ENCODE measurements at places on chromosomes 5 and 9.

DNA sequence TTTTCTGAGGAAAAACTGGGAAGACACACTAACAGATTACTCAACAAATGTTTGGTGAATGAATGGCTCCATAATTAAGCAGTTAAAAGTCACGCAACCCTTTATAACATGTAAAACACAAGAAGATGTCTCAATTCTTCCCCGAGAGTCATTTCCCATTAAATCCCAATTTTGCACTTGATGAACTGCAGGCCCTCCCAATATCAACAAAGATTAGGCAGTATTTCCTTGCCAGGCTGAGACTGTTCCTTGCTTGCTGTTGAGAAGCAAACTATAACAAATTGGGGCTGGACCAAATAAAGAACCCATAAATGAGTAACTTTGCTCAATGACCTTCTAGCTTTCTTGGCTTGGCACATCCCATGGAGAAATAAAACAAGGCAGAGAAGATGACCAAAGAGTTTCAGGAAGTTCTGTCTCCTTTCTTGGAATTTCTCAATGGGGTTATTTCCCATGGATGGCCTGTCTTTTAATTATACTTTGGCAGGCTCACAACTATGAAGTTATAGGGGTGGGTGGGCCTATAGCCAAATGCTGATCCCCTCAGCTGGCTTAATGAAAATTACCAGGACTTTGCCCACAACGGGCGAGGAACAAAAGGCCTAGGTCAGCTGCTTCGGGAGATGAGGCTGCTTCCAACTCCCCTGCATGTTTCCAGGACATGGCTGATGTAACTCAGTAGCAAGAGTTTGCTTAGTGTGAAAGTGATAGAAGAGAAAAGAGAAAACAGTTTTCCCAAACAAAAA is 243.1 kb upstream of the RFX3 start:
- no peak for DNase-seq

GRCh38 chr5:38347896-38348295 is 89.5 kb downstream of the EGFLAM start:
- no peak for DNase-seq

- DNase-seq = no peak
These were observed 90.5 kb downstream of the RASEF start for GRCh38 chr9:82972446-82972845.

GRCh38 chr5:57650360-57651069 is 167.9 kb upstream of the ACTBL2 start:
- DNase-seq = no peak

DNA sequence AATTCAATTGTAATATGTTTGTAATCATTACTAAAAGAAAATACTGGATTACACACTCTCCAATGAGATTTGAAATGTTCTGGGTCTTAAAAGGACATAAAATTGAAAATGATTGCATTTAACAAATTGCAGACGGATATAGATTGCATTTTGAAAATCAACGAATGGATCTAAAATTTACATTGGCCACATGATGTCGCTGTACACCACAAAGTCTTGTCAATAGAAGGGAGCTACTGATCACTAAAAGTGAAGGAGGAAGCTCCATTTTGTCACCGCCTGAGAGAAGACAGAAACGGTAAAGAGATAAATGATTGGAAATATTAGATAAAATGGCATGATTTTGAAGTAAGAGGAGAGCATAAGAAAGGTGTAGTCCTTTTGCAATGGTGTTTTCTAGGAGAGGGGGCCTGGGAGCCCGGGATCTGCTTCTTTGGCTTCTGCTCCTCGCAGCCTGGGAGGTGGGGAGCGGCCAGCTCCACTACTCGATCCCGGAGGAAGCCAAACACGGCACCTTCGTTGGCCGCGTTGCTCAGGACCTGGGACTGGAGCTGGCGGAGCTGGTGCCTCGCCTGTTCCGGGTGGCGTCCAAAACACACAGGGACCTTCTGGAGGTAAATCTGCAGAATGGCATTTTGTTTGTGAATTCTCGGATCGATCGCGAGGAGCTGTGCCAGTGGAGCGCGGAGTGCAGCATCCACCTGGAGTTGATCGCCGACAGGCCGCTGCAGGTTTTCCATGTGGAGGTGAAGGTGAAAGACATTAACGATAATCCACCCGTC is at the start of gene PCDHA1:
TSS of gene PCDHA1 (plus strand) at position 236 of the 782 bp plus-strand sequence.
- no peak for DNase-seq

- peak; percentile 11 for DNase-seq
These were observed 4.4 kb downstream of the CRB2 start for GRCh38 chr9:123360161-123361085.

- no peak for DNase-seq
These were observed 144.4 kb upstream of the EFNA5 start for GRCh38 chr5:107815109-107815508.

GRCh38 chr9:89154651-89155336 is 23.8 kb downstream of the SHC3 start:
- DNase-seq = no peak

DNA sequence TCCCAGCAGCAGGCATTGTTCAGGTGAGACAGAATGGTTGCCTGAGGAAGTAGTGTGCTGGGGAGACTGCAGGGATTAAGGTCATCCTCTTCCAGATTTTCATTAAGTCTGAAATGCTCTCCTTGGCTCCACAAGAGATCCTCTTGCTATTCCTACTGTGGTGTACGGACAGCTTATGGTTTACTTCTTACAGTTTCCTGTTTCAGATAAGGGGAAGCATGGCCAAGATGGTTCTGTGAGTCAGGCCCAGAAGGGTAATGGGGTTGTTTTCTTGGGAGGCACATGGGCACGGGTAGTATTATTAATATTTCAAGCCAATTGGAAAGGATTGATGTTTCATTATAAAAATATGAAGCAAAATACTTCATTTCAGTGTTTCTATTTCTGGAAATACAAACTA is 42.9 kb downstream of the GLRX start:
- DNase-seq = no peak

DNA sequence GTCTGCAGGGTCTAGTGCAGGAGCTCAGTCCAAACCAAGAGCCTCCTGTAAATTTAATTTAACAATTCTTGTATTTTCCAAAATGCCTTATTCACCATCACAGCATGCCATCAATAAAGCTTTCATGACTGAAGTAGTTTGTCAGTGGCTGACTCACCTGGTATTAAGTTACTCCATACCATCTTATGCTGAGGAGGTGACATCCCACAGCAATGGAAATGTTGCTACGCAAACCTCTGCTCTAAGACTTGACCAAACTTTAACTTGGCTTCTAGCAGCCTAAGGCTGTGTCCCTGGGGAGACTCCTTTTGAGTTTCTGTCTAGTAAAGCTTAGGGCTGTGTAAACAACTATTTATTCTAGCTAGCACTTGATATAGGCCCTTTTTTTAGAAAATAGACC is 1231.3 kb upstream of the CDH18 start:
- no peak for DNase-seq

GRCh38 chr9:20670395-20670794 is 13.7 kb upstream of the FOCAD start:
- no peak for DNase-seq
